ENCODE measurements at places on chromosomes 7 and 10. TPM values are rescaled to one million over a fixed set of nuclear protein-coding genes. Genes with fewer than 3 reads are reported as not detected.

DNA sequence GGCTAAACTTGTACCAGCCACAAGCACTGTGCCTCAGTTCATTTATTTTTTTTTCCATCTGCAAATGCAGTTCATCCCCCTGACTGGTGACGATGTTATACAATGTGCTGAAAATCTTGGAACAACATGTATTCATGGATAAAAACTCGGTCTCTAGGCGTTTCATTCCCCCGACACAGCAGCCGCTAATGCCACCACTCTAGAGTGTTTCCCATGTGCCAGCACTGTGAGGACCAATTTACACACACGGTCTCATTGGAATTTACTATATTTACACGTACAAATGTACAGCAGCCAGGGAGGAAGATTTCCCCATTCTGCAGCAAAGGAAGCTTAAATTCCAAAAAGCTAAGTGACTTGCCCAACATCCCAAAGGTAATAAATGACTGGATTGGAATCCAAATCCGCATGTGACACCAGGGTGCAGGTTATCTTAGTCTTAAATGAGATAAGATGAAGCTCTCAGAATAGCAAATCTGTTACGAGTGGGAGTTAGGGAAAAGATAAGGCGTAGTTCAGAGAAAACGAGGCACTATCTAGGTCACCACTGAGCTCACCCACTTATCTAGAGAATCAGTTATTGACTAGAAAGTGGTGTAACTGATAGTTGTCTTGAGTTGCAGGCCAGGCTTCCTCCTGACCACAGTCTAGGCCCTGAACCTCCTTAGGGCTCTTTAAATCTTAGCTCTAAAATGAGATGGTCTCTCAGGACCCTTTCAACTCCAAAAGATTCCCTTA lies 36.7 kb downstream of the FAM107B start:
- no peak for DNase-seq

DNA sequence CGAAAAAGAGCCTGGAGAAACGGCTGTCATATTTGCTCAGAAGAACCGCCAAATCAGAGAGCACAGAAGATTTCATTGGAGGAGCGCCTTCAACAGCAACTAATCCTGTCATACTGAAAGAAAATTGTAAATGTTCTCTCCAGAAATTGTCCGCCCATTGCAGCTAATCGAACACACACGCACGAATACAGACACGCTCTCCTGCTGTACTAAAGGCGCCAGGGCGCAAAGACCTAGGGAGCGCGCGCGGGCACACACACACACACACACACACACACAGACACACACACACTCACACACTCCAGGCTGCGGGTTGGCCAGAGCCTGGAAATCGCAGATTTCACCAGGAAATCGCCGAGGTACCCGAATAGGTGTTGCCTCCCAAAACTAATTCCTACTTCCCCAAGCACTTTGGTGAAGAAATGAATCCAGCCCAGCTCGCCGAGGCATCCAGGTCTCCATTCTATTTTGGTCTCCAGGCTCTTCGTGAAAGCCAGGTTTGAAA lies at the start of gene CHRM2:
Gene CHRM2, plus strand, starts transcription at position 157 of the 505 bp plus-strand sequence. CDS start 146,214 bp downstream, outside the sequence.
- peak; percentile 2 for DNase-seq

- no peak for DNase-seq
These were observed 241.5 kb downstream of the WDR37 start for GRCh38 chr10:1297566-1298301.

DNA sequence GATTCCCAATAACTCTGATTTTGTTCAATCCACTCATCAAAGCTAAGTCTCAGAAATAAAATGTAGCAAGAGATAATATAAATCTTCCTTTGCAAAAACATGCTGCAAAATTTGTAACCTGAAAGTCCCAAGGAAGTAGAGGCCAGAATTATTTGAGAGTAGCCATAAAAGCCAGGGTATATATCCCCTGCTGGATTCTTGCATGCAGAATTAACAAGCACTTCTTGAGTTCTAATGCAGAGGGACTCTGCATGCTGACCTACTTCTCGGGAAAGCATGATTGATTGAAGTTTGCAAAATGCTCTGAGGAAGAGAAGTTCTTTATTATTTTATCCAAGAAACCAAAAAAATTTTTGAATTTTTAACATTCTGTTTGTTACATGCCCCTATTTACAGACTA lies 121.6 kb downstream of the THSD7A start:
- DNase-seq = no peak

GRCh38 chr7:77791956-77792355 lies 6.3 kb downstream of the TMEM60 start:
- no peak for DNase-seq

- DNase-seq = no peak
These were observed 732.6 kb downstream of the CCSER2 start for GRCh38 chr10:85060944-85061343.

- DNase-seq = no peak
These were observed 37.2 kb upstream of the GATA3 start for GRCh38 chr10:8017277-8017676.

The IDI2 gene
- not detected for polyA plus RNA-seq

The GIMAP2 gene
- polyA plus RNA-seq = 0.12 TPM

The PRRT4 gene
- polyA plus RNA-seq = 0.16 TPM

The SLF2 gene
- 13.6 TPM for polyA plus RNA-seq

DNA sequence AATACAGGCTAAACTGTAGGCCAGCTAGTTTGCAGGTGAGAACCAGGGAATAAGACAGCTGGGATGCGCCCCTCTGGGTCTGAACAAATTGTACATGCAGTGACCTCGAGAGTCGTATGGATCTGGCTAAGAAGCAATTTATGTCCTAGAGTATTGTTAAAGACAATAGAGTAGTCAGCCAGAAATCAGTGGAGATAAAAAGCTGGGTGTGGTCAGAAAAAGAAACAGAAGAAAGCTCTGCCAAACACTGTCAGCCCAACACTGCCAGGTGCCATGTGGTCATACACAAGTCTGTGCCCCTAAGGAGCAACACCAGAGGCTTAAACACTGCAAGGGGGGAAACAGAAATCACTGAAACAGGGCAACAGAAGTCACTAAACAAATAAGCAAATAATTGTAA lies 62.2 kb downstream of the CNOT4 start:
- no peak for DNase-seq

GRCh38 chr10:43863859-43864591 lies 215.3 kb upstream of the ZNF32 start:
- DNase-seq = no peak

The AOAH gene
- polyA plus RNA-seq = not detected

DNA sequence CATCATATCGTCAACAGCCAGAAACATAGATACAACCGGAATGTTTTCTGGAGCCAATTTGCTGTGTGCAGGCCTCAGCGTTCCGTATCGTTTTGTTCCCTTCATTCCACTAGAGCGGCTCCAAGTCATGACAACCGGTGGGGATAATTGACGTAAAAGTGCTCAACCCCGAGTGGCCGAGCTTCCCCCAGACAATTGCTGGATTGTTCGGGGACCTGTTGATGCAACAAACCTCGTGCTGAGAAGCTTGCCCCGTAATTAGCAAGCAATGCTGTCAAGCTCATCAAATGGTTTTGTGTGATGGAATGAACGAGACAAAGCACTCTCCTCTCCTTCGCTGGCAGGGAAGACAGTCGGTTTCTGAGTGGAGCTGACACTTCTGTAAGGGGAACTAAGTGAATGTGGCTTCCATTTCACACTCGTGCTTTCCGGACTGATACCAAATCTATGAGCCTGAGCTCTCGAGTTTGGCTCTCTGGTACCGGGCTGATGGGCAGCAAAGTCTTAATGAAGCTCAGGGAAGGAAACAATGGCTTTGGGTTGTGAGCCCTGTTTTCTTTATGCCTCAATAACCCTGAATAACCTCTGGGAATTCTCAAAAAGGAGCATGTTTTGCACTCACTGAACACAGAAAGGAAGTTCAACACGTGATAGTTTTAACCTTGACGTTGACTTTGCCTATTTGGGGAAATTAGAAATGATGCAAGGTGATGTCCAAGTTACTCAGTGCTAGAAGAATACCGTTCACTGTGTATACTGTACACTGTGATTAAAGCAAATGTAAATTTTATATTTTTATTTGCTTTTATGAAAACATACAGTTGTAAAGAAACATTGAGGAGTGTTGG lies 220.5 kb downstream of the BAMBI start:
- DNase-seq = no peak

DNA sequence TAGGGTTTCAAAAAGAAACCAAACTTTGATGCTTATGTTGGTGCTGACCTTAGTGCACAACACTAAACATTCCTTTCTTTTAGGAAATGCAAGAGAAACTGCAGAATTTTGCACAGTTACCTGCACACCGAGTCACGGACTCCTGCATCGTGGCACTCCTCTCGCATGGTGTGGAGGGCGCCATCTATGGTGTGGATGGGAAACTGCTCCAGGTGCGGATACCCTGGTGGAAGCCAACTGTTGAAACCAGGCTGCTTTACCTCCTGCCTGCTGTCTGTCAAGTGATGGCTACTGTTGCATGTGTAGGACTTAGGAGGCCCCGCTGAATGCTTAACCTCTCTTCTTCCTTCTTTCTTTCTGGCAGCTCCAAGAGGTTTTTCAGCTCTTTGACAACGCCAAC lies 11.7 kb downstream of the CASP2 start:
- peak; percentile 47 for DNase-seq

DNA sequence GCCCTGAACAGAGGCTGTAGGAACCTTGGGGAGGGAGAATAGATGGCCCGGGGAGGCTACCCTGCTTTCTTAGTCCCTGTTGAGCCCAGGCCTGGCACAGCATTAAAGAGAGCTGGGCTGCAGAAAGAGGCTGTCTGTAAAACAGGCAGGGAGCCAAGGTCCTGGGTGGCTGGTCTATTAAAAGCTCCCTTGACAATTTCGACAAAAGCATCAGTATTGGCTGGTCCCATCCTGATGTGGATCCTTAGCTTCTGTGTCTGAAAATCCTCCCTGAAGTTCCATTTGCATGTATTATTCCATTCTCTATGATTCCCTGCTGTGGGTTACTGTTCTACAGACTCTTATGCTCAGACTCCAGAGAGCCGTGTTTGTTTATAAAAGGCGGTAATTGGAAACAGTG lies 158.5 kb downstream of the GALNT17 start:
- no peak for DNase-seq

- no peak for DNase-seq
These were observed 70.4 kb upstream of the NFE2L3 start for GRCh38 chr7:26081638-26082037.

The RPP30 gene
- 54.3 TPM for polyA plus RNA-seq

The FGFR2 gene
- 0.21 TPM for polyA plus RNA-seq

The TRIM50 gene
- not detected for polyA plus RNA-seq

- no peak for DNase-seq
These were observed 72.5 kb upstream of the TPK1 start for GRCh38 chr7:144908324-144908723.

- no peak for DNase-seq
These were observed 38.3 kb upstream of the KLHL7 start for GRCh38 chr7:23067271-23067670.

- no peak for DNase-seq
These were observed 116.0 kb upstream of the PCGF5 start for GRCh38 chr10:91104193-91105041.

DNA sequence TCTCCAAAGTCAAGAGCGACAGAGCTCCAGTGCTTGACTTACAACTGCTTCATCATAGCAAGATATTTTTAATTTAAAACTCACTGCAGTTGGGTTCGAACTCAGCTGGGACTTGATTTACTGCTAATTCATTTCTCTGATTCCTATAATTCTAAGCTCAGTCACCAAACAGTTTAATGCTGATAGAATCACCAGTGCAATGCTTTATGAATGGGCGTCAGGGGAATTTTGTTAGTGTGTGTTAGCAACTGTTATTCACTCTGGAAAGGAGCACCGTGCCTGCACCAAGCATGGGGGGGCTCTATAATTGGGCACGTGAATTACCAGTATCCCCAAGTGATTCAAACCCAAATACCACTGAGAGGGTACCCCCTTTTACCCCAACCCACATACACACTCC lies 10.4 kb downstream of the PLXNA4 start:
- no peak for DNase-seq

The TYW1B gene
- polyA plus RNA-seq = 2.8 TPM

The NKX1-2 gene
- 0.08 TPM for polyA plus RNA-seq

- DNase-seq = no peak
These were observed 19.0 kb downstream of the KCNH2 start for GRCh38 chr7:150959081-150959480.

GRCh38 chr7:36400036-36400435 lies 10.4 kb downstream of the ANLN start:
- no peak for DNase-seq

DNA sequence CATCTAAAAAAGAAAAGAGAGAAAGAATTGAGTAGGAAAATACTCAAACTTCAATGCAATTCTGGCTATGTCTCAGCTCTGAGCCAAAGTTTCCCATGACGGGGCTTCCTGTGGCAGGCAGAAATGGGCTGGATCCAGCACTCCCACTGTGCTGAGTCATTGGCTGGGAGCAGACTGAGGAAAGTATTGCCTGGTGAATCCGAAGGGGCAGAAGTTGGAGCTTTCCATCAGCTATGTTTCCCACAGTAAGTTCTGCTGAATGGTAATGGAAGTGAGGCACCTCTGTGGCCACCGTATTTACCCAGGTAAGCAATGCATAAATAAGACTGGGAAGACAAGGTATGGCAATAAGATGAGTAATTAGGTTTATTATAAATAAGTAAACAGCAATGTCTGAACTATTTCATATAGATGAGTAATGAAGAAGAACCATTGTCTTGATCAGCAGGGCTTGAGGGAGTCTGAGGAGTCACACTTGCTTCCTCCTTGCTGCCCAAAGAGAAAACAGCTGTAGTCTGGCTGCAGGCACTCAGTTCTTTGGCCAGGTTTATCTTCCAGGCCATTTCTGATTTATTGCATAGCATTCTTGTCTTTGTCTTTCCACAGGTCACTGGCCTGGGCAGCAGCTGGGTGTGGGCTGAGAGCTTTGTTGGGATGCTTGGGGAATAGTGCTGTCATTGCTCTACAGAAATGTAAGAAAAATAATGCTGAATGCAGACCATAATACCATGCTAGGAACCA lies 255.3 kb downstream of the DNAJB9 start:
- DNase-seq = no peak

The PLEKHS1 gene
- polyA plus RNA-seq = 0.08 TPM

GRCh38 chr10:14093730-14094484 lies 236.8 kb downstream of the FRMD4A start:
- DNase-seq = peak; percentile 5

GRCh38 chr10:3868271-3868664 lies 83.3 kb upstream of the KLF6 start:
- no peak for DNase-seq

DNA sequence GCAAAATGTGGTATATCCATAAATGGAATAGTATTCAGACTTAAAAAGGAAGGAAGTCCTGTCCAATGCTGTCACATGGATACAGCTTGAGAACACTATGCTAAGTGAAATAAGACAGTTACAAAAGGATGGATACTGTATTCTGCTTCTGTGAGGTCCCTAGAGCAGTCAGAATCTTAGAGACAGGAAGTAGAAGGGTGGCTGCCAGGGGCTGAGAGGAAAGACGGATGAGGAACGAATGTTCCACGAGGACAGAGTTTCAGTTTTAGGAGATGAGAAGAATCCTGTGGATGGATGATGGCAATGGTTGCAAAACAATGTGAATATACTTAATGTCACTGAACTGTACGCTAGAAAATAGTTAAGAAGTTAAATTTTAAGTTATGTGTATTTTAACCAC lies 3.8 kb downstream of the PRKCQ start:
- DNase-seq = no peak

The FIS1 gene
- 161 TPM for polyA plus RNA-seq

DNA sequence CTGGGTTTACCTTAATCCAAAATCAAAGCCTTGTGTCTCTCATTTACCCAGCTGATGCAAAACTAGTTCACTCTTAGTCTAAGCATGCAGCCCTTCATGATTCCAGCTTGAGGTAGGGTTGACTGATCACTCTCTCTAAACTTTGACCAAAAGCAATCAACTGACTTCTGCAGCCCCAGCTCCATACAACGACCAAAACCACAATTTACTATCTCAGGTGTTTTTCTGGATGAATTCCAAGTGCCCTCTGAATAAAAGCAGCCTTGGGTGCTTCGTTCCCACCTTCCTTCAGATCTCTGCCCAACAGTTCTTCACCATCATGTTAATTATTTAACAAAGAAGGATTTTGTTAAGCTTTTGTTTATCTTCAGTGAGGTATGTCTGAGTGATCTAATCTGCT lies 62.6 kb downstream of the CCDC6 start:
- DNase-seq = no peak

Measured in A549 (cell line).